K562 (cell line): ENCODE measurements at places on chromosomes 16 and 17. TPM values are rescaled to one million over a fixed set of nuclear protein-coding genes. Genes with fewer than 3 reads are reported as not detected.

Gene ZNF423
- not detected in 2 replicates for total RNA-seq

- no peaks in the 10 kb centered on the region for H3K4me1 ChIP-seq
- no peak overlapping the region for H3K27ac ChIP-seq
- H3K36me3 ChIP-seq: peaks cover 66% of the 10 kb centered on the region; the same call in 2 of the 3 replicates
- H3K27me3 ChIP-seq: no peaks in the 10 kb centered on the region
- DNase-seq: no peak
- H3K4me3 ChIP-seq: no peak overlapping the region
These were observed 38.0 kb downstream of the HEATR3 start for GRCh38 chr16:50103764-50104163.

- H3K4me1 ChIP-seq: no peaks in the 10 kb centered on the region
- H3K27ac ChIP-seq: no peak overlapping the region
- peaks cover 64% of the 10 kb centered on the region for H3K27me3 ChIP-seq
- no peak for DNase-seq
- H3K36me3 ChIP-seq: no peaks in the 10 kb centered on the region
These were observed 42.6 kb downstream of the RAB11FIP4 start for GRCh38 chr17:31433811-31434726.

GRCh38 chr17:19342611-19343255 lies 19.8 kb downstream of the B9D1 start:
- DNase-seq: no peak
- no peaks in the 10 kb centered on the region for H3K27me3 ChIP-seq
- peaks cover 43% of the 10 kb centered on the region for H3K4me1 ChIP-seq
- no peak overlapping the region for H3K27ac ChIP-seq
- no peaks in the 10 kb centered on the region for H3K36me3 ChIP-seq

Gene ELAC2
- total RNA-seq: 71.4 and 73.2 TPM in 2 replicates

GRCh38 chr17:69050999-69051775 lies 9.5 kb downstream of the ABCA9 start:
- no peak for DNase-seq
- H3K4me1 ChIP-seq: peaks cover 3% of the 10 kb centered on the region
- H3K4me3 ChIP-seq: no peak overlapping the region
- no peaks in the 10 kb centered on the region for H3K36me3 ChIP-seq
- no peak overlapping the region for H3K27ac ChIP-seq

DNA sequence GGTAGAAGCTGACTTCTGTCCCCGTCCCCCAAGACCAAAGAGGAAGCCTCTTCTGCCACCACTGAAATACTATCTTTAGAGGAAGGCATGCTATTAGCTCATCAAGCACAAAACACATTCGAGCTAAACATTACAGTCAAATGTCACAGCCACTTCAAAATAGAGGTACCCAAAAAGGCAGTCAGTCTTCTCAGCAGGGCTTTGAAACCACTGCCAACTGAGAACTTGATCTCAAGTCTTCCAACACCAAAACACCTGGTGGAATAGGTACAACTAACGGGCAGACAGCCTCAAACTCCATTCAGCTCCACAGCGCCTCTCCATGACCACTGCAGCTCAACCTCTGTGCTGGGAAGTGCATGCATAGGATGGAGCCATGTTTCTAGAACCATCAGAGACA lies 36.0 kb downstream of the ZFHX3 start:
- no peak for DNase-seq
- H3K36me3 ChIP-seq: no peaks in the 10 kb centered on the region
- no peak overlapping the region for H3K4me3 ChIP-seq

Gene MXRA7
- total RNA-seq: 12.8 and 14.3 TPM in 2 replicates

DNA sequence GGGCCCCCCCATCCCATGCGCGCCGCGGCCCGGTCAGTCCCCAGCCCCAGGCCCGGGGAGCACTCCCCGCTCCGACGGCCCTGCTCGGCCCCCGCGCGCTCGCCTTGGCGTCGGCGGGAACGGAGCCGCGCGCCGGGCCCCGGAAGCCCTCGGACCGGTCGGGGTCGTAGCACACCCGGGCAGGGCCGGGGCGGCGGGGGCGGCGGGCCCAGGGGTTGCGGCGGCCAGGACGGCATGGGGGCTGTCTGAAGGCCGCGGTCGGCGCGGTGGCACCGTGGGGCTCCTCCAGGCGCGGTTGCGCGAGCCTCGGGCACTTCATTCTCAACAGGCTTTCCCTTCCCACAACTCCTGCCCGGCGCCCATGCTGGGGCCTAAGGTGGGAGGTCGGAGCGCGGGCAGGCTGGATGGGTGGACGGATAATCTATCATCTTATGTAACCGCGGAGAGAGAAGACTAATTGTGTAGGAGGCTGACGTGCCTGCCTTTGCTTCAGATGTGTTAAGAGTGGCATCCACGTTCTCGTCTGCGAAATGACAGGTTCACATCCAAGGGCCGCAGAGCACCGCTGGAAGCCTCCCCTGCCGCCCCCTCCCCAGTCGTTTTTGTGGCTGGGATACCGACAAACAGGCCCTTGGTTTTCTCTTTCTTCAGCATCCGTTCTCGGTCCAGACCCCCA lies 708 bp downstream of the BAIAP2 start:
- peaks cover 33% of the 10 kb centered on the region; the same call in 2 of the 3 replicates for H3K36me3 ChIP-seq
- H3K27me3 ChIP-seq: no peaks in the 10 kb centered on the region

GRCh38 chr16:68342620-68343019 lies 31.8 kb downstream of the PRMT7 start:
- no peaks in the 10 kb centered on the region for H3K27me3 ChIP-seq
- H3K4me1 ChIP-seq: peaks cover 6% of the 10 kb centered on the region; the same call in 2 of the 3 replicates
- peaks cover 93% of the 10 kb centered on the region for H3K36me3 ChIP-seq
- H3K27ac ChIP-seq: no peak overlapping the region
- no peak for DNase-seq

Gene LIMD2
- 8.7 and 11.2 TPM in 2 replicates for total RNA-seq

Gene CMTM2
- not detected in 2 replicates for total RNA-seq

Gene QRICH2
- 1.4 and 2.0 TPM in 2 replicates for total RNA-seq

DNA sequence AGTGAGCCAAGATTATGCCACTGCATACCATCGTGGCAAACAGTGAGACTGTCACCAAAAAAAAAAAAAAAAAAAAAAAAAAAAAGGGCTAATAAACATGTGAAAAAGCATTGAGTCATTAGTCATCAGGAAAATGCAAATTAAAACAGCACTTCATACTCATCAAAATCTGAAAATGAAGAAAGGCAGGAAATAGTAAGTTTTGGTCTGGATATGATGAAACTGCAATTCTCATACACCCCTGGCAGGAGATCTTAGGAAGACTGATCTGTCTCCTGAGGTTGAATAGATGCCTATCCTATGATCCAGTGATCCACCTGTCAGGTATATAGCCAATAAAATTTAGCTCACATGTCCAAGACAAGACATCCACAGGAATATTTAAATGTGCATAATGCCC lies 212.7 kb downstream of the CPPED1 start:
- H3K27me3 ChIP-seq: no peaks in the 10 kb centered on the region
- H3K4me3 ChIP-seq: no peak overlapping the region
- no peak for DNase-seq
- no peak overlapping the region for H3K27ac ChIP-seq
- H3K36me3 ChIP-seq: no peaks in the 10 kb centered on the region

DNA sequence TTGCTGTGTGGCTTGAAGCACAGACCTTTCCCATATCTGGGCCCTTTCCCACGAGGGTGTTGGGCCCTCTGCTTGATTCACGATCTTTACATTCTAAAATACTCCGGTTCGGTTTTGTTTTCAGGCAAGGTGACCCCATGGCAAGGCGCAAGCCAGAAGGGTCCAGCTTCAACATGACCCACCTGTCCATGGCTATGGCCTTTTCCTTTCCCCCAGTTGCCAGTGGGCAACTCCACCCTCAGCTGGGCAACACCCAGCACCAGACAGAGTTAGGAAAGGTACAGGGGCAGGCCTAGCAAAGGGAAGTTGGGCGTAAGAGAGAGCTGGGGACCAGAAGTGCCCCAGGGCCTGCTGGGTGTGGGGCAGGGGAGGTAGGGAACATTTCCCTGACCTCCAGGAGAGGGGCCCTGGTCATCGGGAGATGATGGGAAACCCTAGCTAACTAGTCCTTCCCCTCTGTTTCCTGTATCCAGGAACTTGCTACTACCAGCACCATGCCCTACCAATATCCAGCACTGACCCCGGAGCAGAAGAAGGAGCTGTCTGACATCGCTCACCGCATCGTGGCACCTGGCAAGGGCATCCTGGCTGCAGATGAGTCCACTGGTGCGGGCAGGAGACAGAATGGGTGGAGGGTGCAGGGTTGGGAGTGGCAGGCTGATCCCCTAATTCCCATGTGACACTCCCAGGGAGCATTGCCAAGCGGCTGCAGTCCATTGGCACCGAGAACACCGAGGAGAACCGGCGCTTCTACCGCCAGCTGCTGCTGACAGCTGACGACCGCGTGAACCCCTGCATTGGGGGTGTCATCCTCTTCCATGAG lies 1.4 kb downstream of the ALDOA start:
- H3K27ac ChIP-seq: peak overlapping the region; percentile 99
- no peaks in the 10 kb centered on the region for H3K27me3 ChIP-seq
- peak overlapping the region; percentile 88 for H3K4me3 ChIP-seq

DNA sequence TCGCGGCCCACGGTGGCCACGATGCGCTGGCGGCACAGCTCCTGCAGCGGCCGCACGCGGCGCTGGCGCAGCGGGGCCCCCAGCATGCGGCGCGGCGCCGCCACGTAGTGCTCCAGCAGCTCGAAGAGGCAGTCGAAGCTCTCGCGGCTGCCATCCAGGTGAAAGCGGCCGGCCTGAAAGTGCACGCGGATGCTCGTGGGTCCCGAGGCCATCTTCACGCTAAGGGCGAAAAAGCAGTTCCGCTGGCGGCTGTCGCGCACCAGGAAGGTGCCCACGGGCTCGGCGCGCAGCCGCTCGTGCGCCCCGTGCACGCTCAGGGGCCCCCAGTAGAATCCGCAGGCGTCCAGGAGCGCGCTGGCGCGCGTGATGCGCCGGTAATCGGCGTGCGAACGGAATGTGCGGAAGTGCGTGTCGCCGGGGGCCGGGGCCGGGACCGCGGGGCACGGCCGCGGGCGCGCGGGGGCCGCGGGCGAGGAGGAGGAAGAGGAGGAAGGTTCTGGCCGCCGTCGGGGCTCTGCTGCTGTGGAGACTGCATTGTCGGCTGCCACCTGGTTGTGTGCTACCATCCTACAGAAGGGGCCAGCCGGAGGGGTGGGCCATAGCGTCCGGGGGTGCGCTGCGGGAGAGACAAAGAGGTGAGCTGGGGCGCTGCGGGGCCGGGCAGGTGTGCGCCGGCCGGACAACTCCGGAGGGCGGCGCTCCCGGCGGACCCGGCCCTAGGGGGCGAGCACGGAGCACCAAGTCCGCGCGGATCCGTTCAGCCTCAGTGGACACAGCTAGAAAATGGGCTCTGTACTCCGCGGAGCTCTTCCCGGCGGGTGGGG lies 879 bp downstream of the SOCS1 start:
- H3K27me3 ChIP-seq: no peaks in the 10 kb centered on the region
- DNase-seq: peak; percentile 69
- peak overlapping the region; percentile 86 for H3K27ac ChIP-seq

- no peaks in the 10 kb centered on the region for H3K36me3 ChIP-seq
- H3K27ac ChIP-seq: peak overlapping the region; percentile 81
- H3K4me1 ChIP-seq: peaks cover 18% of the 10 kb centered on the region
- DNase-seq: no peak
These were observed 77.6 kb downstream of the MMD start for GRCh38 chr17:55343900-55344513.

GRCh38 chr17:57622683-57623433 lies 122.2 kb downstream of the CCDC182 start:
- no peak overlapping the region for H3K27ac ChIP-seq
- peaks cover 13% of the 10 kb centered on the region; the same call in 2 of the 3 replicates for H3K36me3 ChIP-seq
- DNase-seq: no peak
- H3K27me3 ChIP-seq: no peaks in the 10 kb centered on the region

Gene PPY
- total RNA-seq: not detected in 2 replicates

DNA sequence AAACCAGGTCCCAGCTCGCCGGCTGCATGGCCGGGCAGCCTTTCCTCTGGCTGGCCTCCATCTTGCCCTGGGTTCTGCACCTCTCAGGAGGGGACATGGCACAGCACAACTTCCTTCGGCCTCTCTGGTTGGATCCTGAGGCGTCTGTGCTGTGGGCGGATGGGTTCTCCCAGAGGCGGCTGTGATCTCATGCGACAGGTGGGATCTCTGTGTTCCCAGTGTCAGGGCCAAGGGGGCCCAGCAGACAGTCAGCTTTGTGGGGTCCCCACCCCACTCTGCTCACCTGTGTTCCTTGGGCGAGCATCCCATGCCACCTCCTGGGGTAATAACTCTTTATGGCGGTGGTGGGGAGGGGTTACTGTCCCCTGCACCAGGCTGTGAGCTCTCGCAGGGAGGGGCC lies 35.8 kb downstream of the FA2H start:
- peaks cover 36% of the 10 kb centered on the region for H3K4me1 ChIP-seq
- H3K4me3 ChIP-seq: no peak overlapping the region
- H3K27ac ChIP-seq: no peak overlapping the region
- peaks cover 10% of the 10 kb centered on the region; the same call in 2 of the 3 replicates for H3K27me3 ChIP-seq
- no peak for DNase-seq

Gene PRDM7
- not detected in 2 replicates for total RNA-seq

Gene SDR42E2
- not detected in 2 replicates for total RNA-seq

Gene CACNG3
- not detected in 2 replicates for total RNA-seq

DNA sequence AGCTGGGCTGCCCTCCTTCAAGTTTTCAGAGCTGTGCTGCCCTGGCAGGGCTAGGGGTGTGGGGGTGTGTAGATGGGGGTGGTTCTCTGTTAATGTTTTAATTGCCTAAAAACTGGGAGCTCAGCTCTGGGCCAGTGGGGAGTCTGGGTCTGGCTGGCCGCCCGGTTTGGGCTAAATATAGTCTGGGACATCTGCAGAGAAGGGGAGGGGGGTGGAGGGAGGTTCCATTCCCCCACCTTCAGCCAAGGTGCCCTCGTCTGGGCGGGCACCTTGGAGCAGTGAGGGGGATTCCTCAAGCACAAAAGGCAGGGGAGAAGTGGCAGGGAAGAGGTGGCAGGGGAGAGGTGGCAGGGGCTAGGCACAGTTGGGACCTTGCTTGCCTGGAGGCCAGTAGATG lies 13.0 kb downstream of the RARA start:
- no peaks in the 10 kb centered on the region for H3K27me3 ChIP-seq
- no peaks in the 10 kb centered on the region for H3K36me3 ChIP-seq
- peak overlapping the region; percentile 34 for H3K4me3 ChIP-seq
- H3K27ac ChIP-seq: peak overlapping the region; percentile 87

DNA sequence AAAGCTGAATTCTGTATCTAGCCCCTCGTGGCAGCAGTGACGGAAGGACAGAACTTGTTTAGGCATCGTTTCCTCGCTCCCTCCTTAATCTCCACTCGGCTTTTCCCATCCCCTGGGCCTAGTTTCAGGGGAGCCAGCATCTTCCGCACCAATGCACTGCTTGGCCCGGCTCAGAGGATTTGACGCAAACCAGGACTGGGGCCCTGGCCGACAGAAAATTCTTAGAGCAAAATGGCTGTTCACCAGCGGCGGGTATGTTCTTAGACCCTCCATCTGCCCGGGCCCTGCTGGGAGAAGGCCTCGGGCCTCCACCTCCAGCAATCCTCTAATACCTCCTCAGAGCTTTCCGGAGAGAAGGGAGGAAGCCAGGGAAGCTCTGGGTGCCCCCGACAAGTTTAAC lies 54.6 kb downstream of the TBC1D16 start:
- H3K27me3 ChIP-seq: peaks cover 87% of the 10 kb centered on the region
- H3K4me1 ChIP-seq: peaks cover 18% of the 10 kb centered on the region
- no peak for DNase-seq
- no peak overlapping the region for H3K27ac ChIP-seq
- no peak overlapping the region for H3K4me3 ChIP-seq
- no peaks in the 10 kb centered on the region for H3K36me3 ChIP-seq

Gene NKD1
- total RNA-seq: 0.22 and 0.24 TPM in 2 replicates
